Fibroblast of skin of left quadriceps (primary cell): ENCODE measurements at places on chromosomes 16 and 17.

DNA sequence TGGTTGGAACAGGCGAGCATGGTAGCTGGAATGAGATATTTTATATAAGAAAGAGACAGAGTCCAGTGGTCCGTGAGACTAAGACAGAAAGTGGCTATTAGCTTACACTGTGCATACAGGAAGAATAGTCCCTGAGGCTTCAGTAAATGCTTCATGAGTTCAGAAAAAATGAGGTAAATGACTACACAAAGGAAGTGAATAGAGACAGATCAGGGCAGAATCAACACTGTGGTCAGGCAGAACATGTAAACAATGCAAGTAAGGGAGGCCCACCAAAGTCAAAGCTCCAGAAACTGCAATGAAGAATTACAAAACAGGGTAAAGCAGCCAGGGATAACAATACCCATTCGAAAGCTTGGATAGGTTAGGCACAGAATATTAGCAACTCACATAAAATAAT is 4.8 kb downstream of the ABCA10 start:
- DNase-seq: peak; percentile 3

- no peak for DNase-seq
These were observed 56.9 kb upstream of the FASN start for GRCh38 chr17:82154881-82155331.

GRCh38 chr16:57127037-57127763 is 34.8 kb downstream of the CPNE2 start:
- no peak for DNase-seq

DNA sequence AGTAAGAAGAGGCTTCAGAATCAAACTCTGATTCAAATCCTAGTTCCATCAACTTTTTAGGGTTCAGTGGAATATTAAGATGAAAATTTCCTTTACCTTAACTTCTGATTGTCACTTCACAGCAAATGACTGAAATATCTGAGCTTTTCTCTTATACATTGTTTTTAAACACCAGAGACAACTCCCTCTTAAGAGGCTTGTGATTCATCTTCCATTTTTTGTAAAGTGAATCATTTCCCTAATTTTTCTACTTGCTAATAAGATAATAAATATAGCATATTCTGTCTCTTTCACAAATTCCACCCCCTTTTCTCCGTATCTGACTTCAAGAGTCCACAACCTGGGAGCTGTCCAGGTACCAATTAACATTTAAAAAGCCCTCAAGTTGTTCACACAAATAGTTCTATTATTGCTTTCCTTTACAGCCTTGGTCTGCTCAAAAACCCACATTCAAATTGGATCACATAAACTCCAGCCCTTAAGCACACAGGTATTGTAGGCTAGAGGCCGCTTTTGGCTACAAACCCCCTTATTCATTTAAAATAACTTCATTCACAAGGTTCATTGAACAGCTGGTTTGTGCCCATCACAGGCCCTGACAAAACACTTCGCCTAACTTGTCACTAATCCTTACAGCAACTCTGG is 14.1 kb upstream of the UTP6 start:
- no peak for DNase-seq

GRCh38 chr17:47957591-47958490 is at the start of gene PRR15L:
PRR15L (minus strand) TSS chr17:47957883; CDS start chr17:47953234, 4,649 bp downstream.
- no peak for DNase-seq

GRCh38 chr16:12459391-12460063 is 344.2 kb downstream of the CPPED1 start:
- no peak for DNase-seq

DNA sequence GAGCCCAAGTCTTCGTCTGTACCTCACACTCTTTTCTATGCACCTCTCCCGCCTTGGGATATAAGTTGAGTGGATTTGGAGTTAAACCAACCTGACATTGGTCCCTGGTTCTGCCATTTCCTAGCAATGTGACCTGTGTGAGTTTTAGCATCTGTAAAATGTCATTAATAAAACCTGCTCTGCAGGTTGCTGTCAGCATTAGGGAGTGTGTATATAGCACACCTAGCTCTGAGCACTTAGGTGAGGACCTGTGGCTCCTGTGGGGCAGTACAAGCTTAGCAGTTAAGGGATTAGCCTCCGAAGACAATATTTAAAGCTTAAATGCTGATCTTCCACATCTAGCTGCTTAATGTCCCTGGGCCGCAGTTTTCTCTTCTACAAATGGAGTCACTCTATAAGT is 248.0 kb downstream of the TMEM114 start:
- DNase-seq: no peak

- DNase-seq: no peak
These were observed 146.4 kb downstream of the RBFOX3 start for GRCh38 chr17:79464318-79465010.

DNA sequence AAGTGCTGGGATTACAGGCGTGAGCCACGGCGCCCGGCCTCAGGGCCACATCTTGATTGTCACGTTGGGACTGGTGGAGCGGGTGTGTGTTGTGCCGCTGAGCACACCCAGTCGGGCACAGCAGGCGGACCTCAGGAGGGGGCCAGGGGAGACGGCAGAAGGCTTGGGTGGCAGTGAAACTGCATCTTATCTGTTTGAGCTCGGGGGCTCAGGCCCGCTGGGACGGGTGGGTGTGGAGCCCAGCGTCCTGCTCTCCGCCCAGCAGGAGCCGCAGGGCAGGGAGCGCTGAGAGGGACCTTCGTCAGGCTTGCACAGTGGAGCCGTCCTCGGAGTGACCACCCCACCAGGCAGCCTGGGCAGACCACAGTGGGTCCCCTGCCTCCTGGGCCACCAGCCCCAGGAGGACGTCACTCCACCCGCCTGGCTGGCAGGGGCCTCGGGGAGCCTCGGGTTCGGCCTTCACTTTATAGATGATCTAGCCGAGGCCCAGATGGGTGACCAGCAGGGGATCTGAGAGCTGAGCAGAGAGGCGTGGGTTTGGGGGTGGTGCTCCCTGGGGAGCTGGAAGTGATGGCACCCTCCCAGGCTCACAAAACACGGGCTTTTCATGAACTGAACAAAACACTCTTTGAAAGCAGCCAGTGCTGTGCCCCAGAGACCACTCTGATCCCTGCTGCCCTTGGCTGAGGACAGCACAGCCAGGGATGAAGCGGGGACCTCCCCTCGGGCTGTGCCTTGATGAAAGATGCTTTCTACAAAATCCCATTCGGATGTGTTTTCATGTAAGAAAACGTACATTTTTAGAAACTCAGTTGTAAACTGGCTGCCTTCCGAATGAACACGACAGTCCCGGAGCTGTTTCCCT is 181.1 kb downstream of the SEC14L1 start:
- DNase-seq: no peak

DNA sequence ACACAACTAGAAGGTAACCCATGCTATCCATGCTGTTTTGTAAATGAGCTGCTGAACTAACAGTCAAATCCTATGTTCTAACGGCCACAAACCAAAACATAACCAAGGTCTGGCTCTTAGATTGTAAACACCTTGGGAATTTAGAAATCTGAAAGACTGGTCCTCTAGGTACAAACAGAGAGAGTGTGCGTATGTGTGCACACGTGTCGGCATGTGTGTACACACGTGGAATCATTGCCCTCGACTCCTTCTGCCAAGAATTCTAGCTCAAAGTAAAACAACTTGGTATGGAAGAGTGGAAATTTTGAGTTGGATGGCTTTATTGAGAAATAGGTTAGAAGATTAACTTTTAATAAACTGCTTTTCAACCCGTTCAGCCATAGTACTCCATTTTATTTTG is 18.1 kb upstream of the GHDC start:
- no peak for DNase-seq
